ENCODE measurements at places on chromosomes 12 and 14.
A peak's percentile ranks its signal among the peaks of the same experiment; 100 is the strongest.

- DNase-seq = no peak
Measured at GRCh38 chr14:93076755-93077154, 39.0 kb downstream of the ITPK1 start.

GRCh38 chr12:113214895-113215400, 6.3 kb upstream of the TPCN1 start:
- DNase-seq = no peak

DNA sequence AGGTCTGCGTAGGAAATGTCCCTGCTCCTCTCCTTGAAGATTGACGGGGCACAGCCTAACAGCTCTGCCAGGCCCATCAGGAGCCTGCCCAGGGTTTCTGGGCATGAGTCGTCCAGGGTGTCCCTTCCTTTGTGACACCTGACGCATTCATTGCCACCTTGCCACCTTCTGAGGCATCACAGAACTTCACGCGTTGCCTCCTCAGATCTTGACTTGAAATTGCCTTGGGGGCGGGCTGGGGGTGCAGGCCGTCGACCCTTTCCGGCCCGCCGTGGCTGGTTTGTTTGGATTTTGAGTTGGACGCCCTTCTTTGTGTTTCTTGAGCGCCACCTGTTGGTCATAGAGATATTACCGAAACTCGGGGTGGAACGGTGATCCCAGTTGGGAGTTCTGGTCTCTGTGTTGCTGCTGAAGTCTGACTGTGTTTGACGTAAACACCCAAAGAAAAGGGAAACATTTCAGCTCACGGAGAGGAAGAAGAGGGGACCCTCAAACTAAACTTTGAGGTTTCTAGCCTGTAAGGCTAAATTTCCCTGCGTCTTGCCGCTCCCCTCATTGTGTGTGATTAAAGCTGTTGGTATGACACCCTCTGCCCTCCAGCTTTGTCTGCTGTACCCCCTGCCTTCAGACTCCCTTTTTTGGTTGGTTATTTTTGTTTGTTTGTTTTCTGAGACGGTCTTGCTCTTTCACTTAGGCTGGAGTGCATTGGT, 44.6 kb downstream of the MLXIP start:
- peak; percentile 49 for DNase-seq

GRCh38 chr12:32446316-32447119, 47.2 kb downstream of the FGD4 start:
- no peak for DNase-seq

DNA sequence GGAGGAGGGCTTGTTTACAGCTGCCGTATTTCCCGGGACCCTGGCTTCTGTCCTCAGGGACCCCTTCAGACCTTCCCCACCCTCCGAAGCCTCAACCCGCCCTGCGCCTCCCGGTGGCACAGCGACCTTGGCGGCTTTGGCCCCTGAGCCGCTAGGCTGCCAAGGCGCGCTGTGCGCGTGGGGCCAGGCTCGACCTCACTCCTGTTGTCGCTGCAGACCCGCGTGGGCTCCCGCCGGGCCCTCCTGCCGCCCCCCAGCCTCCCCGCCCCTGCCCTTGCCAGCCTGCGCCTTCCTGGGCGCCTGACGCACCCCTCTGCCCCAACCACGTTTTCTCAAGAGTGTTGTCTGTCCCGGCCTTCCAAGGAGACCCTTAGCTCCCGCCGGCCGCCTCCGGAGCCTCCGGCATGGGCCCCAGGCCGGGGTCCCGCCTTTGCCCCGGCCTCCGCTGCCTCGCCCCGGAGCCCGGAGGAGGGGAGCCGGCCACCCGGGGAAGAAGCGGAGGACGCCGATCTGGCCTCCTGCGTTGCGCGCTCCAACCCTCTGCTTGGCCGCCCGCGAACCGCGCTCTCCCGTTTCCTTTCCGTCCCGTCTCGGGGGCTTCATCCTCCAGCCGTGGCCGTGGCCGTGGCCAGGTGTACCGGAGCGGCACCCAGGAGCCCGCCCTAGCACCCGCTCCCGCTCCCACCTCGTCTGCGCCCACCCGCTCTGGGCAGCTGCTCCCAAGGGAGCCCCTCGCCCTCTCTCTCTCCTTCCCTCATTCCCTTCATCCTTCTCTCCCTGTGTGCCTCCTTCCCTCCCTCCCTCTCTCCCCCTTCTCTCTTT, 19.9 kb downstream of the PPP2R5C start:
- DNase-seq = no peak

DNA sequence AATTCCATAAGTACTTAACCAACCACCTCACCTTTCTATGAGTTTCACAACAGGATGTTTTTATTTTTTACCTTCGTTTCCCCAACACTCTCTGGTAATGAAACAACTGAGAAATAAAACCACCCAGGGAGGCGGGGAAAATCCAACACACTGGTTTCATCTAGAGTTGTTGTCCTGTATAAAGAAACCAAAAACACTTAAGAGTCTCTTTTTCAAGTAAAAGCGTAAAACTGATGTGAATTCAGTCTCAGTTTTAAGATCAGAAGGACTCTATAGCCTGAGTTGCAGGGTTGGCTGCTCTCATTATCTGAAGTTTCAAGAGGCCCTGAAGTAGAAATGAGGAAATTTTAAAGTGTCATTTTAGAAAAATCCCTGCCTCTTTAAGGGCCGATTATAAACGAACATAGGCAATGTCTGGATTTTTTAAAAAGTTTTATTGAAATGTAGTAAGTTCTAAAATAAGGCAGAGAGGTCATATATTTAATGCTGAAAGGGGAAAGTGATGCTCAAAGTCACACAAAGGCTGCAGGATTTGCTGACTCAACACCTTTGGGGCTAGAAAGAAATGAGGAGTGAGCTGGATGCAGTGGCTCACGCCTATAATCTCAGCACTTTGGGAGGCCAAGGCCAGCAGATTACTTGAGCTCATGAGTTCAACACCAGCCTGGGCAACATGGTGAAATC, 27.2 kb downstream of the HIGD1C start:
- DNase-seq = no peak

- no peak for DNase-seq
Measured at GRCh38 chr12:54232790-54233189, 44.0 kb upstream of the SMUG1 start.

All from GM18507 (cell line).